ENCODE measurements at places on chromosomes 7 and 10.

- DNase-seq: no peak
Observed at GRCh38 chr7:50531401-50531911, 33.7 kb downstream of the DDC start.

GRCh38 chr10:79409038-79409725, 36.2 kb downstream of the ZCCHC24 start:
- no peak for DNase-seq

GRCh38 chr10:28302012-28302637, 739 bp downstream of the MPP7 start:
- DNase-seq: no peak

DNA sequence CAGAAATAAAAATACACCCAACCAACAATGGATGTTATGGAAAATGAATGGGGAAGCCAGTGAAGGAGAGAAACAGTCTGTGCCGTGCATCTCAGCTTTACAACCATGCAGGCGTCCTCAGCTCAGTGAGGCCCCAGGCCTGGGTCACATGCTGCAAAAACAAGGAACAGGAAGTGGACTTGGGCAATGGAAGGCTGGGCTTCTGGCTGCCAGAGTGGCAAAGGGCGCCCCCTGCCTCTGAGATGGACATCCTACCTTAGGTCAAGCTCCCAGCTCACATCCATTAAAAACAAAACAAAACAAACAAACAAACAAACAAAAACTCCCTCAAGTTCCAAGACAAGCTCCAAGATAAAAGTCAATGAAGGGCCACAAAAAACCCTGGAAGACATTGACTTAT, 54.7 kb upstream of the AFAP1L2 start:
- DNase-seq: no peak

DNA sequence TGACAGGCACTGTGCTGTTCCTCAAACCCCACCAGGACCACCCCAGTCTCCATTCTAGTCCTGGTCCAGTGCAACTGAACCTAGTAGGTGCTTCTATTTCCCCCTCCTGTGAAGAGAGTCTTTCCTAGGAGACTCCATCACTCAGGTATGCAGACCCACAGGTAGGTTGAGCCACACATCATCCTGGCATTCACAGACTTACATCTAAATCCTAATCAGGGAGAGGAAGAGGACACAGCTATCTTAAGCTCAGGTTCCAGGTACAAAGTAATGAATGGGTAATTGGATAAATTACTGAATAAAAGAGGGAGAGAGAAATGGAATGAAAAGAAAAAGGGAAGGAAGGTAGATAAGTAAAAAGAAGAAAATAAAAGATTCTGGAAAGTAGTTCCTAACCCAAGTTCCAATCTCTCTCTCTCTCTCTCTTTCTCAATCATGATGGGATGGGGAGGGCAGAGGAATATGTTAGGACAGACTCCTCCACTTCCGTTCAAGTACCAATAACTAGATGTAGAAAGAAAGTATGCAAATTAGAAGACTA, 139.8 kb upstream of the NAMPT start:
- DNase-seq: no peak

- no peak for DNase-seq
Observed at GRCh38 chr7:1898628-1899185, 228.6 kb downstream of the ELFN1 start.

DNA sequence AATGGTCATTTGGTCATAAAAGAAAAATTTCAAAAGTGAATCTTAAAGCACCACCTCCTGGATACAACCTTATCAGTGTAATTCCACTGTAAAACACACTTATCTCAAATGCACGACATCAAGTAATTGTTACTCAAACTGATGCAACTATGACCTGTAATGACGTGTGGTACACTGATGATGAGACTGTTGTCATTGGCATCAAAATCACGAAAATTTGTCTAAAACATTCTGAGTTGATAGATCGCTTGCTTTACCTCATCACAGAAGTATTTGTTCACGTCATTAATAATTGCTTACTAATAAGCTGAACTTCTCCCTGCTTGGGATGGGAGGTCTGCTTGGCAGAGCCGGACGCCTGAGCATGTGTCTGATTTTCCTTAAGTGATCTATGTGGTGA, 221.8 kb upstream of the KLF6 start:
- no peak for DNase-seq

DNA sequence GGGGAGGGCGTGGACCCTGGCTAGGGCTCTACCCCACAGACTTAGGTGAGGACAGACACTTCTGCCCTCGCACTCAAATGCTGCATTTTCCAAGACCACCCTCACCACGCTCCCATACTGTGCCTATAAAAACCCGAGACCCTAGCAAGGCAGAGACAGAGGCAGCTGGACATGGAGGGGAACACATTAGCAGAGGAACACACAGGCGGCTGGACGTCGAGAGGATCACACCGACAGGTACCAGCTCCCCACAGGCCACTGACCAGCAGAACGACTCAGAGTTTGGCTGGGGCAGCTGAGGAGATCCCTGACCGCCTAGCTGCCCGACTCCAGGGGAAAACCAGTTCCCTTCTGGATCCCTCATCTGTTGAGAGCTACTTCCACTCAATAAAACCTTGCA, 338.2 kb upstream of the SMIM30 start:
- no peak for DNase-seq

DNA sequence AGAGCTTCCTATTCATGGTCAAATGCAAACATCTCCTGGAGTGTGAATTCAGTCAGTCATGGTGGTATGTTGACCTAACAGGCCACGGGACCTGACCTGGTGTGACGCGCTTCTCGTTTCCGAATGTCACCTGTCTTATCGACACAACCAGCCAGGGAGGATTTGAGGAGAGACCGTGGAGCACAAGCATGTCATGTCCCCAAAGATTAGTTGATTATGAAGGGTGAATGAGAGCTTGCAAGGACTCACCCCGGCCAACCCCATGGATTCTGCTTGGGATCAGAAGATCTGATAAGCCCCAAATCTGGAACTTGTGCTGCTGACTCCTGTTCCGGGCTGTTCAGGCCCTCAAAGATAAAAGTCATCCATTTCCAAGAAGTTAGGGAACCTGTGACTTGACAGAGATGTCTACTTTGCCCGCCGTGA, 10.5 kb downstream of the ADRA2A start:
- DNase-seq: no peak

DNA sequence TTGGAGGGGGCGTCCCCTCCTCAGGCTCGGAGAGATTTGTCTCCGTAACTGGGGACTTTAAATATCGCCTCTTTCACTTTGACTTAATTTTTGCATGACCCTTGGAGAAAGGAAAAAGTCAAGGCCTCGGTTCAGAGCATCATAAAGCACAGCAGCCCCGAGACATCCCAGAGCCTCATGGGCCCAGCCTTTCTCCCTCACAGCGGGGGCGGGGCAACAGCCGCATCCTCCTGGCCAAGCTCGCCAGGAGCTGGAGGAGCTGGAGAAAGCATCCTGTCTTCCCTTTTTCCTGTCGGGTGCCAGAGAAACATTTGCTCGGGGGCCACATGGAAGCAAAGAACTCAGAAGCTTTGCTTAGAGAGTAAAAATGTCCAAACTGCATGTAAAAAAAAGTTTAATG, 43.6 kb upstream of the DPYSL4 start:
- DNase-seq: no peak

- no peak for DNase-seq
Observed at GRCh38 chr10:126504761-126505112, 116.5 kb upstream of the ADAM12 start.

DNA sequence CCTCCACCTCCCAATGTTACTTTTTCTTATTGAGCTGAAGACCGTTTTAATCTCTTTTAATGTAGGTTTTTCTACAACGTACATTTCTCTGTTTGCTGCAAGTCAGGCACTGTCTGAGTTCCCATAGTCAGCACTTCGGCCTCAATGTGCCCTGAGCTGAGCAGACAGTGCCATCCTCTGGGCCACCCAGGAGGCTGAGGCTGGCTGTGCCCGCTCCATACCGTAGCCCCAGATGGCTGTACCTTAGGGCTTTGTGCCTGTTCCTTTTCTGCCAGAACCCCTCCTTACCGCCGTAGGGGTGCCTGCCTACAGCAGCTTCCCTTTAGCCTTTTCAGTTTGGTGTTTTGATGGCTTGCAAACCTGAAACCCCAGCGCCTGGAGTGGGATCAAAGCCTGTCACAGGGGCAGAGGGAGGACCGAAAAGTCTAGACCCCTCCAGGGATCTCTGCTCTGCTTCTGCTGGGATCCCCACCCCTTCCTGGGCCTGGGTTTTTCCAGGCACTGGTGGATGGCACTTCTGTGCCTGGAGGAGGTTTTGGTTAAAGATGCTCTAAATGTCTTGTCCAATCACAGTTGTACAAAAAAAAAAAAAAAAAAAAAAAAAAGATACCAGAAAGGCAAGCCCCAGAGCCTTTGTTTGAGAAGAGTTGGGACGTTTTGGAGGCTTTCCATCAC, 9.0 kb downstream of the AGAP3 start:
- no peak for DNase-seq

DNA sequence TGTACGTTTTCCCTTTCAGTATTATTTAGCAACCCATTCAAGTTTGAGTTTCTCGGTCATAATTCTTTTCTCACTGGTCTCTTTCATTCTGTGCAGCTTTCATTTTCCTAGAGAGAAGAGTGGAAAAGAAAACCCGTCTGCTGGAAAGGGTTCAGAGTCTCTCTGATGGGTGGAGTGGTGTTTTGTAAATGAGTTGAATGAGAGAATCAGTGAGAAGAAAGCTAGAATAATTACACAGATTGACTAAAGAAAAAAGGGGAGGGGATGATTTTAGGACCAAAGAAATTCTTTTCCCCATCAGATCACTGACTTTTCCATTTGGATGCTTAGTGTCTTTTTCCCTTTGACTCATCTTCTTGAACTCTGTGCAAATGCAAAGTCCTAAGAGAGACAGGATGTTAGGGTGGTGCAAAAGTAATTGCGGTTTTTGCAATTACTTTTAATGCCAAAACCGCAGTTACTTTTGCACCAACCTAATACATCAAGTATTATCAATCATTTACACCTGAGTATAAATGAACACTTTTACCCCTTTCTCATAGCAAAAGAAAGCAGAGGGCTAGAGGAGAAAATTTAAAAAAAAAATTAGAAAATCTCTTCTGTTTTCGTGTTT, 242.1 kb upstream of the SP4 start:
- no peak for DNase-seq

- no peak for DNase-seq
Observed at GRCh38 chr10:87684001-87684638, 24.4 kb downstream of the PAPSS2 start.

DNA sequence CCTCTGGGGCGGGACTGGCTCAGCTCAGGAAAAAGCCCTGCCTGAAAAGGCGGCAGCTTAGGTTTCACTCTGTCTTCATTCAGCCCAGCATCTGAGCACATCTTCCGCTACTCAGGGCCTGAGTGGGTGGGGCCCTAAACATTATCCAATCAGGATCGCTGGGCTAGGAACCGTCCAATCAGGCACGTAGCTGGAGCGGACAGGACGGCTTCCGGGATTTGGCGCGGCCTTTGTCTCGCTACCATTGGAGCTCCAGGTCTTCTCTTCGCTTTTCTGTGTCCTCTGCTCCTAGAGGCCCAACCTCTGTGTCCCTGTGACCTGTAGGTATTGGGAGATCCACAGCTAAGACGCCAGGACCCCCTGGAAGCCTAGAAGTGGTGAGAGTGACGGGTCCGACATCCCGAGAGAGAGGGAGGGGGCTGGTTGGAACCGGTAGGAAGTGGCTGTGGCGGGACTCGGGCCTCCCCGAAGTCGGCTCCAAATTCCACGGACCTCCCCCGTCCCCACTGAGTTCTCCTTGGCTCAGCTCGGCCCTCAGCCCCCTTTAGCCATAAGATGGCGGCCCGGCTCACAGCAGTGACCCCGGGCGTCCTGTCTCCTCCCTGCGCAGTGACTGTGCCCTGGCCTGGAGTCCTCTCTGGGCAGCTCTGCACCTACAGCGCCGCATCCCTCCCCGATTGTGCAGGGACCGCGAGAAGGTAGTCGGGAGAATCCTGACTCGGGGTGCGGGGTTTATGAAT, 99.1 kb downstream of the ZNF680 start:
- no peak for DNase-seq

DNA sequence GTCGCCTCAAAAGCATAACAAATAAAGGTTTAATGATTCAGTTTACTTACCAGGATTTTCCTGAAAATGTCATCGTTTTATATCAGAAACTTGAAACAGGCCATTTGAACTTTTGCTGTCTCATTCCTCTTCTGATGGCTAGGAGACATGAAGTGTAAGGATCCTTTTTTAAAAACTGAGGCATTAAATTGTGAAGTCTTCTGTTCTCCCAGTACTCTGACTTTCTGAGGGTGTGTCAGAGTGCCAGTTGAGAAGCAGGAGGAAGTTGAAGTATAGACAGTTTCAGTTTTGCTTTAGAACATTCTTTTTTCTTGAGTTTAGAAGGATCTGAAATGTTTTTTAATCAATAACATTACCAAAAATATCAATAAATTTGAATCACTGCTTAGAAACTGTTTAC, at the start of gene SAMD9L:
SAMD9L (minus strand) TSS at position 242 of the 400 bp plus-strand sequence. CDS start 12,414 bp downstream, outside the sequence.
- DNase-seq: peak; percentile 30

GRCh38 chr7:34158368-34159153, 253.2 kb downstream of the BMPER start:
- DNase-seq: no peak

DNA sequence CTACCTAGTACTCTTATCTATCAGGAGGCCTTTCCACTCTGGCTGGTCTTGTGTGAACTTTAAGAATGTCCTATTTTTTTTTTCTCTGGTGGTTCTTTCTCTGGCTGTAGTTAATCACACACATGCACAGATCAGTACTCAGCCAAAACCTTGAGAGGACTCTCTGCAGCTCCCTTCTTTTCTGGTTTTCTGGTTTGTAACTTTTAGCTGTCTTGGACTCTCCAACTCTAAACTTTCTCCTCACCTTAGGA, 54.9 kb upstream of the HELLS start:
- DNase-seq: no peak

DNA sequence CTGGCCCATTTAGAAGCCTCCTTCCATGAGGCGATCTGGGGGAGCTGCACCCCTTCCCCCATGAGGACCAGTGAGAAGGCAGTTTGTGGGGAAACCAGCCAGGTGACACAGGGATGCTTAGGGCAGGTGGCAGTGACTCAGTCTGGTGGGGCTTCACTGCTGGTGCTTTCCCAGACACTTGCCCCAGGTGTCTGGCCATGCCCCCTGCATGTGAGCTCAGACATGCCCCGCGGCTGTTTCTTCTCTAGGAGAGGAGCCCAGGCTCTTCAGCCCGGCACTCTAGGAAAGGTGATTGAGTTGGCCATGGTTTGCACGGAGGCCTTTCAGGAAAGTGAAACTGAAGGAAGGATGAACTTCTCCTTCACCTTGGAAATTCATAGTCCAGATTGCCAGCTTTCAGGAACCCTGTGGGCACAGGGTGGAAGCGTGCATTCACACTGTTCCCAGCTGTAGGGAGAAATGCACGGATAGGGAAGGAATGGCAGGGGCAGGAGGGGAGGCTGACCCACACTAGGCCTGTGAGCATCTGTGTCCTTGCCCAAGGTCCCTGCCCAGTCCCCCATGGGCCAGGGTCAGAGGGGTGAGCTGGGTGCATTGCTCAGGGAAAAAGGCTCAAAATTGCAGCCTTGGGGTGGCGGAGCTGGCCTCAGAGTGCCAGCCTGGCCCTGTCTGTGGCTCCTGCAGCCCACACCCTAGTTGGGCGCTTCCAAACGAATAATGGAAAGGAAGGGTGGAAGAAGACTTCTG, 359.1 kb downstream of the GLRX3 start:
- DNase-seq: no peak

GRCh38 chr10:114933588-114933987, 4.4 kb upstream of the TRUB1 start:
- no peak for DNase-seq

GRCh38 chr7:110940756-110941155, 150.2 kb upstream of the LRRN3 start:
- no peak for DNase-seq

GRCh38 chr10:93150990-93151547, 77.4 kb downstream of the CYP26A1 start:
- DNase-seq: no peak

GRCh38 chr7:80830584-80831285, 88.1 kb downstream of the SEMA3C start:
- DNase-seq: no peak

- no peak for DNase-seq
Observed at GRCh38 chr7:122764020-122764419, 61.3 kb upstream of the RNF148 start.

Data from Jurkat, Clone E6-1 (cell line).